Activated naive CD4-positive, alpha-beta T cell treated with anti-CD3 and anti-CD28 coated beads, Interleukin-2, amount 50 U/mL, for 72 hours (primary cell): ENCODE measurements at places on chromosomes 12 and 14.
A peak's percentile ranks its signal among the peaks of the same experiment; 100 is the strongest.

DNA sequence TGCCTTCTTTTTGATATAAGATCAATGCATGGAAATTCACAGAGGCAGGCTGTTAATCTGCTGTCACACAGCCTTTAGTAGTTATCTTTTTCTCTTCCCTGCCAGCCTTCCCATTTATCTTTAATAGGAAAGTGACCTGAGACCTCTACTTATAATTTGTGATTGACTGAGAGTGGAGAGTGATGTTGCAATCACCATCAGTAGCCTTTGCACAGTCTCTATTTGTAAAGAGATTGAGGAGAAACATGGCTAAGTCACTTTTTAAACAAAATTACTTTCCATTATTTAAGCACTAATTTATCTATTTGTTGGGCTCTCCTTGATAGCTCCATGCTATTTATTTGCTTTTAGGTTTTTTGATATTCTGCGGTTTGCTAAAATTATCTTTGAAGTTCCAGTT is 19.9 kb downstream of the LMNTD1 start:
- no peak for DNase-seq

DNA sequence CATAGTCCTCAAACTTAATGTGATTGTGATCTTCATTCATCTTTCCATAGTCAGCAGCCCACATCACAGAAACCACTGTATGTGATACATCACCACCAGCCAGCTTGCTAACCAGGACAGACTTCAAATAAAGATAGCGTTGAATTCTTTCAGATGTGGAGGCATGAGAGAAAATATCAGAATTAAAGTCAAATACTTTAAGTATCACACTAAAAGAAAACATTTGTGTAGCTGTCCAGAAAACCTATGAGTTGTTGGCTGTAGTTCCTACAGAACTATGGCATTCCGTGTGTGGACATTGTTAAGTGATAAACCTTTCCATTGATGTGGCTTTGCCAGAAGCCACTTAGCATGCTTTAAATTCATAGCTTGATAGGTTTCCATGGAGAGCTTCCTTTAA is 105.1 kb downstream of the LLPH start:
- no peak for DNase-seq

DNA sequence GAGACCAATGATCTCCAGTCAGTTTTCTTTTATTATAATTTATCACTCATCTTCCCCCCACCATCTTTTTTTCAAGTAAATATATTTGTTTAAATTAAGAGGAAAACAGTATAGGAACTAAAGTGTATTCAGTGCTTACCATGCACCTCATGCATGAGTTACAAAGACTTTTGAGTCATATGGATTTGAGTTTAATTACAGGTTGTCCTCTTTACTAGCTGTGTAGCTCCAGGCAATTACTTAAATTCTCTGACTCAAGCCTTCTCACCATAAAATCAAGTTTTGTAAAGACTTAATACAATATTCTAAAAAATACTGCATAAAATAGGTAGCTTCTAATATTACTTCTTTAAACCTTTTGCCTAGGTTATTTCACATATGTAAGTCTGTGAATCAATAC is 251.3 kb downstream of the SLC16A7 start:
- no peak for DNase-seq

DNA sequence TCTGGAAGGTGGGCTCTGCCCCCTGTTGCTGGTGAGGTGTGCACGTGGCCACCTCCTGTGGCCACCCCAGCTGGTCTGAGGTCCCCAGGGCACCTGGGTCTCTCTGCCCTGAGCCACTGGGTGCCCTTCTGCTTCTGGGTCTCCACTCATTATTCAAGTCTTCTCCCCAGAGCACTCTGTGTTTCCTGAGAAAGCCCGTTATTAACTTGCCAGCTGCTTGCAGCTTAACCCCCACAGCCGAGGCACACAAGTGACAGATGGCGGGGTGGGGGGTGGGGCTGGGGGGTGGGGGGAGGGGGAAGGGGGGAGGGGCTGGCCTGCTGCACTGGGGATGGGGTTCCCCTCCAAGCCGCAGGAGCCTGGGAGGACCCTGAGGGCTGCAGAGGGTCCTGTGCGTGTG is 40.5 kb downstream of the FBRSL1 start:
- no peak for DNase-seq

DNA sequence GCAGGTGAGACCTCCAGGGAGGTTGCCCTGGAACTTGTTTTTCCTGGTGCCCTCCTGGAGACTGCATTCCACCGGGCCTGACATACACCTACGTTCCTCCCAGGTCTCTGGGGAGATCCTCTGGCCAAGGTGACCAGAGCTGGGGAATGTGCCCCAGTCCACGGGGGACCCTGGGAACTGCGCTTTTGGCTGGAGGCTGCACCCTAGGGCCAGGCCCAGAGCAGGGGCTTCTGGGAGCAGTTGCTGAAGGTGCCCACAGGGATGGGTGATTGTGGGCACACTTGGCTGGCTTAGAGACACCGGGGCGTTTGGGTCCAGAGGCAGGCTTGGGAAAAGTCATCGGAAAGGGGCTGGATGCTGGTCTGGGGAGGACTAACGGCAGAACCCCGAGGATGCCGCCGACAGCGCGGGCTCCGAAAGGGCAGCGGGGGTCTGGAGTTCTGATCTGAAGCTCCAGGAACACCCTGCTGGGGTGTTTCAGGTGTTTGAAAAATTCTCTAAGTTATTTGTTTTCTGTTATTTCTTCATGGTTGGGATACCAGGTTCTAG is 36.5 kb upstream of the TDRD9 start:
- no peak for DNase-seq

- DNase-seq = no peak
Observed at GRCh38 chr12:68440068-68440581, 108.0 kb upstream of the MDM1 start.

DNA sequence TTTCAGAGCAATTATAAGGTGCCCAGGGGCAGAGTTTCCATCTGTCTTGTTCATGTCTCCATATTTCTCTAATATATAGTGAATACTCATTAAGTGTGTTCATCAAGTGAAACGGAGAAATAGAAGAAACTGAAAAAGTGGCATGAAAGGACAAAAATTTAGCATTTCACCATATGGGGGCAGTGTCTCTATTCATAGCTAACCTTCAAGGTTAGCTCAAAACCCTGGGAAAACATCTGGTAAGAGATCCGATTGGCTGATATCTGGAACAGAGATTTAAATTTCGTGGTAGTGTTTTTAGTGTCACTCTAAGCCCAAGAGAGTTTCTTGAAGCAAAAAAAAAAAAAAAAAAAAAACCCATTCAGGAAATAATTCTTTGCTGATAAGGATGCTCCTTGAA is 367.5 kb downstream of the DAD1 start:
- DNase-seq = no peak

GRCh38 chr14:53042480-53042879 is 91.6 kb upstream of the FERMT2 start:
- DNase-seq = no peak

DNA sequence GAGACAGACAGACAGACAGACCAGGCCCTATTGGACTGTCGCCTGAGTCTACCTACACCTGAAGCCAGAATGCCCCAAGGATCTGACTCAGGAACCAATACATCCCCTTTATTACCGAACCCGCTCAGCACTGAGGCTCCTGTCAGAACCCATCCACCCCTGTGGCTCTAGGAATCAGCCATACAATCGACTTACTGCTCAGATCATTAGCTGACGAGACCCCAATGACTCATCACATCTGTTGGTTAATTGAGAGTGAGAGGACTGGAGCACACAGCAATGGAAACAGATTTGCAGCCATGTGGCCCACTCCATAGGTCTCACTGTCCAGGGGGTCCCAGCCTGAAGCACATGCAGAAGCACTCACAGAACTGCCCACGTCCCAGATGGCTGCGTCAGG is 15.2 kb downstream of the ITPK1 start:
- DNase-seq = no peak

DNA sequence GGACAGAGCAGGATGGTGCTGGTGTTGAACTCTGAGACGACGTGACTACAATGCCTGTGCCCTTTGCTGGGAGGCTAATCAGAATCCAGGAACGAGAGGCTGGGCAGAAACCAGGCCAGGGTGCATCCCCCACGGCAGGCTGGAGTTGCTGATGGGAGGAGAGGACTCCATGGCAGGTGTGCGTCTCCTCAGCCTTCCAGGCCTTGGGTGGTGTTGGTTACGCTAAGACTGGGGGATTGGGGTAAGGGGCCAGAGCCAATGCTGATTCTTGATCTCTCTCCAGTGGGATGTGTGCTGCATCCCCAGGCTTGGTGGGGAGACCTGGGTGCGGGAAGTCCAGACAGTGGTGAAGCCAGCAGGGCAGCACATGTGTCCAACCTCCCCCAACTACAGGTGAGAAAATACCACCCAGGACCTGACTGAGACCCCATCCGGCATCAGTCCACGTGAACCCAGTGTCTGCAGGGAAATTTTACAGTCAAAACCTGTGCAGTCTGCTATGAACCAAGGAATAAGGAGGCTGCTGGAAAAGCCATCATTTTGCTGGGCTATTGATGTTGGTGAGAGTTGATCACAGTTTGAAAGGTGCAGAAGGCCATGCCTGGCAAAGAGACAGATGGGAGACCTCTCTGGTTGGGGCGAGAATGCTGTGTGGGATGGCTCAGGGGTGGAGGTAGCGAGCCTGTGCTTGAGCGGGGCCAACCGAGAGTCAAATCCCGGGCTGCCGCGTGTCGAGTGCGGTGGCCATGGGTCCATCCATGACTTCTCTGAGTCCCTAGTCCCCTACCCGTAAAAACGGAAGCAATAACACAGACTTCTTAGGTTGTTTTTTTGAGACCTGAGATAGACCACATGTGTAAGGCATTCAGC is 89.8 kb downstream of the NTF3 start:
- no peak for DNase-seq

DNA sequence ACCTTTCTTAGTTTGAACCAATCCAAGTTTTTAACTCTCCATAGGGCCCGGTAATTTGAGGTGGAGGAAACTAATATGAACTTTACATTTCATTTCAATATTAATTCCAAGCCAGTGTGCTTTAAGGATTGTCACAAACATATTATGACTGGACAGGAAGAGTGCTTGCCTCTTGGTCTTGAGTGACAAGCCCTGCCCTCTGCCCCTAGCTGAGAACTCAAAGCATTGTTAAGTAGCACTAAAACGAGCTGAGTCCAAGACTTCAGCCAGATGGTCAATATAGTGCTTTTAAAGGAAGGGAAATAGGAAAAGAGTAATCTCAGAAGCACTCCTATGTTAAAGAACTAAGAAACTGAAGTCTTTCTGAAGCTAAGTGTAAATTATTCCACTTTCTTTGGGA is 17.1 kb downstream of the TRMT5 start:
- DNase-seq = no peak

DNA sequence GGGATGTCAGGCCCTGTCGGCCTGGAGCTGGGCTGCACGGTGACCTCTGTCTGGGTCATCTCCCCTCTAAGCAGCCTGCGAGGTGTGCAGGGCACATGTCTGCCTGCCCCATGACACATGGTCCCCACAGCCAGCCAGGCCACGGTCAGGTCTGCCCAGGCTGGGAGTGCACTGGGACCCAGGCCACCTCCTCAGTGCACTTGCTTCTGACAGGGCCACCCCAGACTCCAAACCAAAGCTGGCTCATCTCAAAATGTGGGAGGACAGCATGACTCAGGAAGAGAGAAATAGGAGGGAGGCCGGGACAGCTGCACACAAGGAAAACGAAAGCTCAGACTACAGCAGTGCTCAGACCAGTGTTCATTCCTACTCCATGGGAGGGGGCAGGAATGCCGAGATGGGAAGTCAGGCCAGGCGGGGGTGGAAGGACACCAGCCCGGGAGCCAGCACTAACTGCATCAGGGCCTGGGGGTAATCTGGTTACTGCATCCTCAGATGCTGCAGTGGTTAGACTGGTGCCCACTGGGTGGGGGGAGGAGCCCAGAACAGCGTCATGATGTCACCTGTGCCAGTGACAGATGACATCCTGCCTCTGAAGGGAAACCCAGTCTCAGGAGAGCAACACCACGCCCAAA is 4.0 kb downstream of the P2RX2 start:
- no peak for DNase-seq

- no peak for DNase-seq
Observed at GRCh38 chr12:96271469-96272199, 77.5 kb downstream of the ELK3 start.

GRCh38 chr14:53808042-53808441 is 148.6 kb downstream of the BMP4 start:
- DNase-seq = no peak

- DNase-seq = no peak
Observed at GRCh38 chr14:64123241-64123822, 170.8 kb downstream of the ESR2 start.

DNA sequence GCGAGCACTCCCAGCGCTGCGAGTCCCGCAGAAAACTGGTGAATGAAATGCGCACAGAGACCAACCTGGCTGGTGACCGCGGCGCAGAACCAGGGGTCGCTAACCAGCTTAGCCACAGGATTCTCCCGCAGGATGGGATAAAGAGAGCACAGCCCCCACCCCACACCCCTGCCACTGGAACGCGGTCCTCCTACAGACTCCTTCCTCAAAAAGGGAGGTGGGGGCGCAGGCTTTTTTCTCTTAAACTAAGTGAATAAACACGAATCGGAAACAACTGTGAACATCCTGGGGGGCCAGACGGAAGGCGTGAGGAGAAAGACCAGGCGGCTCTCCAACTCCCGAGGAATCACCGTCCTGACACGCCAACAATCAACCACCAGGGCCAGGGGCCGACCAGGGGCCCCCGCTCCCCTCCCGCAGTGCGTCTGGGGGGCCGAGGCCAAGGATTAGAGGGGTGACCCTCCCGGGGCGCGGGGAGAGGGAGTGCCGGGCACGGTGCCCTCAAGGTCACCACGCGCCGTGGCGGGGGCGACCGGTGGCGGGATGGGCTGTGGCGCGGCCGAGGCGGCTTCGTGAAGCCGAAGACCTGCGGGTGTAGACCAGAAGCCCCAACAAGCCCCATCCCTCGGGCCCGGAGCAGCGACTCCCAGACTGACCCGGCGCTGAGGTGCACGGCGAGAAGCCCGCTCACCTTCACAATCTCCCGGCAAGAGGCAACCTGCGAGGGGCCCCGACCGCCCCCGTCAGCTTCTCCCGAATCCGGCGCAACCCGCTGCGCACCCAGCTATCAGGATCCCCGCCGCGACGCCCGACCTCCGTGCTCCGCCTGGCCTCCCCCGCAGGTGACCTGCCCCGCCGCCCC is 704 bp downstream of the ATP2B1 start:
- peak; percentile 45 for DNase-seq

DNA sequence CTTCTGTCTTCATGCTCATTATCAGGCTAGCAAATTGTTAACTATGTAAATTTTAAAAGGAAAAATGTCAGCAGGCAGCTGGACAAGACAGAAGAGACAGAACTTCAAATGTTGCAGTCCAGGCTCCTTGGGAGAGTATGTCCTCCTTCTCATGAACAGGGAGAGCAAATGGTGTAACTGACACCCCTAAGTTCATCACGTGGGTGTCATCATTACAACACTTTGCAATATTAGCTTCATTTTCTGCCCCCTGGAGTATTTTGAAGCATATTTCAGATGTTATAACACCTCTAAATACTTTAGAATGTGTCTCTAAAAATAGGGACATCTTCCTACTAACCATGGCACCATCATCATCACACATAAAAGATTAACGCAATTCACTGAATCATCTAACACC is 62.1 kb downstream of the ZNF664 start:
- DNase-seq = no peak

- no peak for DNase-seq
Observed at GRCh38 chr12:48084841-48085460, 20.9 kb downstream of the SENP1 start.
